CD4-positive, alpha-beta T cell (primary cell): ENCODE measurements at places on chromosomes 2 and 18.

- DNase-seq: no peak
These were observed 165.0 kb downstream of the DIS3L2 start for GRCh38 chr2:232126301-232127099.

DNA sequence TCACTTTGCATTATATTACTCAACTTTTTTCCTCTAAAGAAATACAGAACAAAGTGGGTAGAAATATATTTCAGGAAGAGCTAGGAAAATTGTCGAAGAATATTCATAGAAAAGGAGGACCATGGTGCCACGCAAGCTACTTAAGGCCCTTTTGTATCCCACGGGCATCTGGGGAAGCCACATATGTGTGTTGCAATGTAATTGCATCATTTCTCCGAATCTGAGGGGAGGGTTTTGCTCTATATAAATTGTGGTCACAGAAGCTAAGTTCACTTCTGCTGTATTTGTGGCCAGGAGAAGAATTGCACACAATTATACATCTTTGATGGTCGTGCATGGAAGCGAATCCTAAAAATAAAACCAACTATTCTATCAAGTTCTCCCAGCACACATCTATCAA is 360.3 kb downstream of the IRS1 start:
- no peak for DNase-seq

GRCh38 chr2:147639891-147640290 is 204.9 kb upstream of the ACVR2A start:
- DNase-seq: no peak

DNA sequence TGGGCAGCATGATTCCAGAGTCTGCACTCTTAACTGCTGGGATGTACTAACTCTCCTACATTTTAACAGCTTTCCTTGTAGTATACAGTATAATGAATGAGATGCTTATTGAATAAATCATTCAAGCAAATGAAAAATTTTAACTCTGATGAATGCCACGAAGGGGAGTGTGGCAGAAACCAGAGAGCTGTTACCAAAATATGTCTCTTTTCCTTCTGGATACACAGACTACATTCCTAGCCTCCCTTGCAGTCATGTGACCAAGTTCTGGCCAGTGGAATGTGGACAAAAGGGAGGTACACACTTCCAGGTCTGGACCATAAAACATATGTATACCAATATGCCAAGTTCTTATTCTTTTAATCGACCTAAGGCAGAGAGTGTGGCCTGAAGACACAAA is 1.7 kb upstream of the EML4 start:
- DNase-seq: no peak

GRCh38 chr2:152344579-152345195 is 9.7 kb downstream of the FMNL2 start:
- no peak for DNase-seq

GRCh38 chr2:30098266-30099005 is 48.4 kb upstream of the YPEL5 start:
- DNase-seq: no peak

DNA sequence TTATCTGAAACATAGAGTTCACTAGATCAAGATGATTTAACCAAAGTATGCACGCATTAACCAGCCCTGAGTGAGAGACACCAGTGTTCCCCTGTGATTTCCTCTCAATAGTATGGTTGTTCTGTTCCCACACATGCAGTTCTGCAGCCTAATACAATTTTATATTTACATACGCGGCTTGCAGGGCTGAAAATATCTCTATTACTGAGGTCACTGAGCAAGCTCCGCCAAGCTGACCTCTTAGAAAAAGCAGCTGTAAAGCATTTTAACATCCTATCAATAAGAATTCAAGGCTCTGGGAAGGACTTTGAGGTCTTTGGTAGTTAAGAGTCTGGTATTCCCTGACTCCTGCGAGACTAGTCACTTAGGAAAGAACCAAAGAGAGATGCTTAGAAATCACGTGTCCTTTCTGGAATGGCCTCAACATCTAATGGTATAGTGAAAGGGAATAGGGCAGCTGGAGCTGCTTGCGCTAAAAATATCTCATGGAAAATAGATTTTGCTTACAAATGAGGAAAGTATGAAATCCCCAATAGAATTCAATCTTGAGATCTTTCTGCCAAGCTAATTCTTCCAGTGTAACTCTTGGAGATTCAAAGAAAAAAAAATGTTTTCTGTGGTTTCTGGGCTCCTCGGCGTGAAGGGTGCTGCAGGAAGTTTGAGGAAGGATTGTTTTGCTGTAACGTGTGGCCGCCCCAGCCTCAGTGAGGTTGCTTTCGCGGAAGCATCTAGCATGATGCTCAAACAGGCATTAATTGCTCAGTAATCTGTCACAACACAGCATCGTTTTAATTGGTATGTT is 59.2 kb downstream of the DOCK10 start:
- DNase-seq: peak; percentile 67
